ENCODE measurements at places on chromosomes 12 and 14.

- no peak for DNase-seq
These were observed 91.5 kb downstream of the UNC79 start for GRCh38 chr14:93522221-93522620.

DNA sequence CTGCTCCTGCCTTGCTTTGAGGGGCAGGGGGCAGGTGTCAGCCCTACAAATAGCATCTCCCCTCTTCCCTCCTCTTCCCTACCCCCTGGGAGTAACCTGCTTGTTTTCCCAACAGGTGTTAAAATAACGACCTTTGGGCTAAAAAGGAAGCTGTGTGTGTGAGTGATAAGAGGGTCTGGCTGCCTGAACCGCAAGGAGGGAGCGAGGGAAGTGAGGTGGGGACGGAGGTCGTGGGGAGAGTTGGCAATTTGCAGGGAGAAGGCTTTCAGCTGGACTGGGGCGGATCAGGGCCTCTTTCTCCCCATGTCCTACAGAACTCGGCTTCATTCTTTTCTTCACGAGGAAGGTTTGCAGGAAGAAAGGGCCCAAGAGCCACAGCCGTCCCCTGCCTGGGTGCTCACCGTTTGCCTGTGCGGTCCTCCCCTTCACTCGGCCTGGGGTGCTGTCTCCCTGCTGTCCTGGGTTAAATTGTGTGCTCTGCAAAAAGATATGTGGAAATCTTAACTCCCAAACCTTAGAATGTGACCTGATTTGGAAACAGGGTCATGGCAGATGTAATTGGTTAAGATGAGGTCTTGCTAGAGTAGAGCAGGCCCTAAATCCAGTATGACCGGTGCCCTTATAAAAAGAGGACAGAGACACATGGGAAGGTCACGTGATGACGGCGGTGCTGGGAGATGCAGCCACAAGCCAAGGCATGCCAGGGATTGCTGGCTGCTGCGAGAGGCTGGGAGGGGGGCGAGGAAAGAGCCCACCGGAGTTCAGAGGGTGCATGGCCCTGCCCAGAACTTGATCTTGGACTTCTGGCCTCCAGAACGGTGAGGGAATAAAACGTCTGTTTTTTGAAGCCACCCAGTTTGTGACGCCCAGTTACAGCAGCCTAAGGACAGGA lies 38.7 kb upstream of the NCOR2 start:
- DNase-seq: no peak

DNA sequence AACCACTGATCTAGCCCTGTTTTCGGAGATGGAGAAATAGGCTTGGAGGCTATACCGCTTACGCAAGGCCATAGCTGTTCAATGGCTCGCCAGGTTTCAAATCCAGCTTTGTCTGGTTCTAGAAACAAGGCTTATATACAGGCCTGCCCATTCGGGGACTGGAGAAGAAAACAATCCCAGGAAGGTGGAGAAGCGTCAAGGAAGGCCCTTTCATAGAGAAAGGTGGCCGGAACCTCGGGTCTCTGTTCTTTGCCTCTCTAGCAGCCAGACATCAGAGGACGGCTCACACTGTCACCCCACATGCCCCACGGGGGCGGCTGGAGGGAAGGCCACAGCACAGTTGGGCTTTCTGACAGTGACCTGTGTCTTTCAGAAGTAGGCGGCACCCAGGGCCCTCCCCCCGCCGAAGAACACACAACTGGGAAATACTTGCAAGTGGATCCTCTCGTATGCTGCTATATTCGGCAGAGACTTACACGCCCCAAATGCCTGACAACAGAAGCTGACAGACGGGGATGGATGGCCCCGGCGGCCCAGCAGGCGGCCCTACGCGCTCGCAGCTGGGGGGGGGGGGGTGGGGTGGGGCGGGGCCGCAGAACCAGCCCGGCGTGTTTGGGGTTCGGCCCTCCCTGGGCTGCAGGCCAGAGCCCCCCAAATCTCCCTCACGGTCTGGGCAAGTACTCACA lies 4.5 kb upstream of the SETD1B start:
- DNase-seq: peak; percentile 77

- DNase-seq: no peak
These were observed 26.6 kb downstream of the JKAMP start for GRCh38 chr14:59510966-59511365.

DNA sequence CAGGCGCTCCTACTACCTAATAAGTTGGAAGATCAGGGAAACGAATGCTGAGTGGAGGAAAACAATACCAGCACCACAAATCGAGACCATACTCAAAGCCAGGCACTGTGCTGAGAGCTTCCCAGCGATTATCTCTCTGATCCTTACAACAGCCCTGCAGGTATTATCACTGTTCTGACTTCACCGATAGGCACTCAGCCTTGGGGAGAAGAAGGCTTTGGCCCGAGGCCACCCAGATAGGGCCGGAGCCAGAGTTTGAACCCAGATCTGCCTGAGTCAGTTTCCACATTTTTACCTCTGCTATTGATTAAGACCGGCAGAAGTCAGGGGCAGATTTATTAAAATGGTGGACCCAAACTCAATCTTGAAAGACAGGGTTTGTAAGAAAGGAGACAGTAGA lies 4.9 kb downstream of the SVOP start:
- no peak for DNase-seq

All from pons (tissue), 1 donor.